ENCODE measurements at places on chromosomes 1 and 21. TPM values are rescaled to one million over a fixed set of nuclear protein-coding genes. Genes with fewer than 3 reads are reported as not detected.

VWA5B1 gene
- total RNA-seq, result 4.8 TPM

LCA5L gene
- total RNA-seq, result 1.2 TPM

ZNF648 gene
- total RNA-seq, result 1.4 TPM

RGS4 gene
- total RNA-seq, result 41.1 TPM

KCNN3 gene
- 10.1 TPM for total RNA-seq

RNU1-1 gene
- total RNA-seq, result under 0.01 TPM

FAM177B gene
- total RNA-seq, result 0.23 TPM
